DMS53 (cell line): ENCODE measurements at places on chromosomes 1 and 21.
A peak's percentile ranks its signal among the peaks of the same experiment; 100 is the strongest.

- peak; percentile 88 for DNase-seq
Observed at GRCh38 chr21:42652527-42653230, 742 bp upstream of the PDE9A start.

DNA sequence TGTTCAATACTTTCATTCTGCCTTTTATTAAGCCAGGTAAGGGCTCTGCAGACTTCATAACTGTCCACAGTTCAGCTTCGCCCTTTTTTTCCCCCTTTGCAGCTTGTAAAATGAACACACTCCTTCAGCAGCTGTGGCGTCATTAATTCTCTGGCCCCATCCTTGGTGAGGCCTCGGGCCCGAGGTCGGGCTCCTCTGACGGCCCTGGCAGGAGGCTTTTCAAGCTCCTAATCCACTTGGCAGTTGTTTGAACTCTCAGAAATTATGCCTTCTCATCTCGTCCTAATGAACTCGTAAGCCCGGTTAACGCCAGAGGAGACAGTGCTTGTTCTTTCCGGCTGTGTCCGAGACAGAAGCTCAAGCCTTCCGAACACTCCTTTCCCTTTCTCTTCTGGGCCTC lies 18.1 kb upstream of the EPHA8 start:
- DNase-seq, result no peak

GRCh38 chr1:162635418-162635817 lies 3.2 kb downstream of the DDR2 start:
- no peak for DNase-seq

GRCh38 chr1:195019385-195019784 lies 1588.9 kb downstream of the KCNT2 start:
- no peak for DNase-seq

DNA sequence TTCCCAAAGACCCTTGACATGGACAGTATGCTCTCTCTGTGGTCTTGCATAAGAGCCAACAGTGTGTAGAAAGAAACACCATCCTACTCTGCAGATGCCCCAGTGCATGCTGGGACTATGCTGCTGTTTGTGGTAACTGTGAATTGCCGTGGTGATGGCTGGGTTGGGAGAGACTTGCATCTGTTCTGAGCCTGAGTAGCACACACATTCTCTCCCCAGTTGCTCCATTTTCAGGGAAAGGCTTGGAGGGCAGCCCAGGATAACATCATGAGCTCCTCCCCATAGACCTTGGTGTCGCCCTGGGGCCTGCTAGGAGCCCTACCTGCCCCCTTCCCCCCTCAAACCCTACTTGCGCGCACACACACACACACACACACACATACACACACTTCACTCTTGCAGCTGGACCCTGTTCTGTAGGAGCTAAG lies 120.9 kb upstream of the IPO9 start:
- peak; percentile 69 for DNase-seq

GRCh38 chr1:208093754-208094719 lies 150.1 kb downstream of the PLXNA2 start:
- peak; percentile 83 for DNase-seq

- DNase-seq, result peak; percentile 43
Observed at GRCh38 chr1:11693024-11693590, 1.6 kb downstream of the DRAXIN start.

GRCh38 chr1:58104960-58105359 lies 441.6 kb downstream of the OMA1 start:
- no peak for DNase-seq

DNA sequence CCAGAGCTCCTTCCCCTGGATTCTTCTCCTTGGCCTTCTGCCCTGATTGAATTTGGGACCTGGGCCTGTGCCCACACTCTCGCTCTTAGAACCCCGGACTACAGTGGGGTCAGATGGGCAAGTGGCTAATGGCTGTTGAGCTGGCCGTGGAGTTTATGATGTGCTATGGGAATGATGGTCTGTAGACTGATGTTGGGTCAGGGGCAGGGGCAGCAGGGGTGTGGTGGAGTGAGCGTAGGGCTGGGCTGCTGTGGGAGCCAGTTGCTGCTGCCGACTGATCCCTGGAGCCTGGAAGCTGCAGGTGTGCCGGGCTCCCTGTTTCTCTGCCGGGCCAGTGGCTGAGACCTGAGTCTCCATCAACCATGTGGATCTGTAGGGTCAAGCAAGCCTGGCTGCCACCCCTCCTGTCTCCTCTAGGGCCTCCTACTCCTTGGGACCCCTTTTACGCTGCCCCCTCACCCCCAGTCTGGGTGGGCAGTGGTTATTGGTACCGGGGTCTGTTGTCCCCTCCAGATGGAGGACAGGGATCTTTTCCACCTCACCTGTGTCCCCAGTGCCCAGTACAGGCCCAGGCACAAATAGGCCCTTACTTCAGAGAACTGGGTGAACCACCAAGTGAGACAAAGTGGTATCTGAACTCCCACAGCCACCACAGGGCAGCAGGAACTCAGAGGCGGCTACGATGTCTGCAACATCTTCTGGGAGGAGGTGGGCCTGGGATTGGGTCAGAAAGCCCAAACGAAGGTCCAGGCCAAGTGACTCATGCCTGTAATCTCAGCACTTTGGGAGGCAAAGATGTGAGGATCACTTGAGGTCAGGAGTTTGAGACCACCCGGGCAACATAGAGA lies 5.1 kb downstream of the PODN start:
- no peak for DNase-seq

DNA sequence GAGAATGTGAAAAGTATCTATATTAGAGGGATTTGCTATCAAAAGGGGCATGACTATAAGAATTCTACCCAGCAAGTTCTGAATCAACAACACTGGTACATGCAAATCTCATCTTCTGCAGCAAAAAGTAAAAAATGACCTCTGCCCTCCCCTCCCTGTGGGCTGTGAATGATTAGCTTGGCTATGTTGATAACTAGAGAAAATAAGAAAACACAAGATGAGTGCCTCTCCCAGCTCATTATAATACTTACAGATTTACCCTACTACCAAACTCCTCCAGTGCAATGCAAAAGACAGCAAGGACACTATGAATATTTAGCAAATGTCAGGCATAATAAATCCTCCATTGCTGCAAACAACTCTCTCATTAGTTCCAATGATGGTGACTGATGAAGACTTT lies 102.4 kb downstream of the SLC45A1 start:
- no peak for DNase-seq

DNA sequence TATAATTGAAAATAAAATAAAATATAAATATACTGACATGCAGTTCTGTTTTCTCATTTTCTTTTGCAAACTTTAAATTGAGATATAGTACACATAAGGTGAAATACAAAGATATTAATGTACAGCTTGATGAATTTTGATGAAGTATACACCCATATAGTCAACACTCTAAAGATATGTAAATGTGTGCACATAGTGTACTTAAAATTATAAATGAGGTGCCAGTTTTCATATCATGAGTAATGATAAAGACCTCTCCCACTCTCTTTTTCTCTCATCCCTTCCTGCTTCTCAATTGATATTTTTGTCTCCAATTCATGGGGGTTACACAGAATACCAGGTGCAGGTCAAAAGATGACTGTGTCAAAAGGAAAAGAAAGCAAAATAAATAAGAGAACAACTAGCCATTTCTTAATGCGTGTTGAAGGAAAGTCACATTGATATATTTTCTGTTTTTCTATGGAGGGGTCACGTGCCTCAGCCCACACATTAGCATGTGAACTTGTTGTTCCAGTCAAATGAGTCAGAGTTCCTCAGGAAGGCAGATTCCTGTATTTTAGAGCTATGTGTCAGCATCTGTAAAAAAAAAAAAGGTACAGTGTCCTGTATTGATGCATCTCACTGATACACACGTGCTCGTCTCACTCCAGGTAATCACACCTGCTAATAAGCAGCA lies 64.3 kb upstream of the HOOK1 start:
- peak; percentile 74 for DNase-seq

DNA sequence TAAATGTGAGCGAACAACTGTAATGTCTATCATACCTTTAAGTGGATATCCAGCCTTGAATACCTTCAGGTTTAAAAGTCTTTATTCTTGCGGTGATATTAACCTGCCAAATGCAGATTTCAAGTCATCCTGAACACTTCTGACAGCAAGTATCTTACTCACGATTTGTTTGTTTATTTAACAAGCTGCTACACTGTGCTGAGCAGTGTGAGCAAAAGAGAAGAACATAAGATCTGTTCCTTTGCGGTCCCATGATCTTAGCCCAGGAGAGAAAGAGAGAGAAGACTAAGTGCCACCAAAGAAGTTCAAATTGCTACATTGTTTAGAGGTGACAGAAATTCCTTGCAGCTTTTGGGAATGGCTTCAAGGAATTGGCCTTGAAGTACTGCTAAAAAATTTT lies 9.5 kb upstream of the IL24 start:
- DNase-seq, result peak; percentile 63

DNA sequence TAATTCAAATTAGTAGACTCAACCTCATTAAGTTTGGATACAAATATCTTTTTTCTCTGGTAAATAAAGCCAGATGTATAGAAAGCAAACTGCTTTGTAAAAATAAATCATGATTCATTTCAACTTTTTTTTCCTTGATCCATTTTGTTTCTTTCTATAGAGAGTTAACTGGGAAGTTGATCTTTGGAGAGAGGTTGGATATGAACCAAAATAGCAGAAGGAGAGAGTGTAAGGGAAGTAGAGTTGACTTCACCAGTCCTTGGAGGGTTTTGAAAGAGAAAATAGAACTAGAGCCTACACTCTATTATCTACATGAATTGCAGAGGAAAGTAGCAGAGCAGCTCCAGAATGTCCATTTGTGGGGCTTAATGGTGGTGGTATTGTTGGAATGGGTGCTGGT lies 243.8 kb downstream of the ADGRL2 start:
- no peak for DNase-seq

DNA sequence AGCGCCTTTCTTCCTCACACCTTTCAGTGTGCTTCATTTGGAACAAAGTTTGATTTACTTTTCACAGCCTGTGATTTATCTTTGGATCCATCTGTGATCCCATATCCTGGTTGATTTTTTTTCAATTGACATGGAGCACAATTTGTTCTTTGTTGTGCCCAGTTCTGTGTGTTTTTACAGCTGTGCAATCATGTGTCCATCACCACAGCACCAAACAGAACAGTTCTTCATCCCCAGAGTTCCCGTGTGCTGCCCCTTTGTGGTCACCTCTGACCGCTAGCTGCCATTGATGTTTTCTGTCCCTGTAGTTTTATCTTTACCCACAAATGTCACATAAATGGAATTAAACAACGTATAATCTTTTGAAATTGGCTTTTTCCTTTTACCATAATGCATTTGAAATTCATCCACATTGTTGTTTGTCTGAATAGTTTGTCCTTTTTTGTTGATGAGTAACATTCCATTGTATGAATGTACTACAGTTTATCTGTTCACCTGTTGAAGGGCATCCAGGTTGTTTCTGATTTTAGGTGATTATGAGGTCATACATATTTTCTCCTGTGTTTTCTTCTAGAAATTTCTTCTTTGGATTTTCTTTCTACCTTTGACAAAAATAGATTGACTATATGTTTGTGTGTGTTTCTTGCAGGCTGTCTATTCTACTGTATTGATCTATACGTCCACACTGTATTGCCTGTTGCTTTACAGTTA lies 17.4 kb downstream of the MIGA1 start:
- DNase-seq, result no peak

DNA sequence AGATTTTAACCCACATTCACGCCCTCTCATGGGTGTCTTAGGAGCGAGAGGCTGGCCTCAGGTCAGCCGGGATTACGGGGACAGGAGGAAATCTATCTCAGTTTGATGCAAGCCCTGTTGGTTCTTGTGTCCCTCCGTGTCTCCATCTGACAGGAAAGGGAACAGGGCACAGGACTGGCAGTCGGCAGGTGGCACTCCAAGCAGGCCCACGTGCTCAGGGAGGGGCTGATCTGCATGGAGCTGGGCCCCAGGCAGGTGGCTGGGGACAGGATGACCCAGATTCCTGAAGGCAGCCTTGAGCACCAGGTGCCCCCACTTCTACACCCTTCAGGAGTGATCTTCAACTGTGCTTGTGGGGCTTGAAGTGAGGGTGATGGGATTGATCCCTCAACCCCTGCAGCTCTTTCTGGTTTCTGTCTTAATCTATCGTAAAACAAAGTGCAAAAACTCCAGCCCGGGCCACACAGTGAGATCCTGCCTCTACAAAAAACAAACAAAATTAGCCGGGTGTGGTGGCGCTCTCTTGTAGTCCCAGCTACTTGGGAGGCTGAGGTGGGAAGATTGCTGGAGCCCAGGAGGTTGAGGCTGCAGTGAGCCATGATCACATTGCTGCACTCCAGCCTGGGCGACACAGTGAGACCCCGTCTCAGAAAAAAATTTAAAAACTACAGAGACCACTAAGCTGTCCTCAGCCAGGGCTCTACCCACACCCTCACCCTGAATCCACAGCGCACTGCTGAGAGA lies 8.3 kb downstream of the PLEKHG5 start:
- DNase-seq, result peak; percentile 95

DNA sequence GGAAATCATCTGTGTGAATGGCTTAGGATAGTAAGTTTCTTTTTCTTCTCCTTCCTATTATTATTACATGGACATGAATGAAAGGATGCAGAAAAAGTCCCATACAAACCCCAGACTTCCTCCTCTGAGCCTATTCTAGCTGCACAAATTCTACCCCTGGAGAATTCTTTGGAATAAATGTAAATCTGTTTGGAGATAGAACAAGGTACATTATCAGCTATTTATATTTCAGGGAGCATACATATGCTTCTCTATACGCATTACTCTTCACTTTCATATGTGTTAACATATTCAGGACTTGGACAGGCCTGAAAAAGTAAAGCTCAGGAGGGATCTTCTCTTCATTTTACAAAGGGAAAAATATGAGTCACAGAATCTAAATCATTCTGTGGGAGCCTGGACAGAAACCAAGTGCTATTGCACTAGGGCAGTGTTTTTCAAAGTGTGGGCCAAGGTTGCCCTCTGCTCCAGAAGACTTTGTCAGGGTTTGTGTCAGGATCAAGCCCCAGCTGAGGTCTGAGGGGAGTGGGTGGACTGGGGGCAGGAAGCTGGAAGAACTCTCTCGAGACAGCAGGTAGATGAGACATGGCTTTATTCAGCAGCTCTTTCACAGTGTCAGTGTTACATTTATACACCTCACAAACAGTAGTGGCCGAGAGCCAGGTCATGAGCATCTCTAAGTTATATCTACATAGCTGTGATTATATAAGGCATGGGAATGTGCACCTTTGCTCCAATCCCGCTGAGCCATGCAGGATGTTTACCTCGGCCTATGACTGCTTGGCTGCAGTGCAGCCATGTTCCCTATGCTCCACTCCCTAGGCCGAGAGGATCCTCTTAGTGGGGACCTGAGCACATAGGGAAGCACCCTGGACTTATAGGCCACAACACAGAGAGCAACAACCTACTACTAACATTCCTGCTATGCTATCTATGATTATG lies 114.3 kb downstream of the GDAP2 start:
- DNase-seq, result no peak
